ENCODE measurements at places on chromosomes 11 and 22.
A peak's percentile ranks its signal among the peaks of the same experiment; 100 is the strongest.

- DNase-seq: peak; percentile 39
These were observed 500 bp upstream of the ADSL start for GRCh38 chr22:40345815-40346184.

- DNase-seq: no peak
These were observed 24.3 kb upstream of the SMCO4 start for GRCh38 chr11:93567401-93567895.

- no peak for DNase-seq
These were observed 40.8 kb downstream of the ENTHD1 start for GRCh38 chr22:39852799-39853198.

- no peak for DNase-seq
These were observed 216.7 kb downstream of the TTC28 start for GRCh38 chr22:28462901-28463300.

DNA sequence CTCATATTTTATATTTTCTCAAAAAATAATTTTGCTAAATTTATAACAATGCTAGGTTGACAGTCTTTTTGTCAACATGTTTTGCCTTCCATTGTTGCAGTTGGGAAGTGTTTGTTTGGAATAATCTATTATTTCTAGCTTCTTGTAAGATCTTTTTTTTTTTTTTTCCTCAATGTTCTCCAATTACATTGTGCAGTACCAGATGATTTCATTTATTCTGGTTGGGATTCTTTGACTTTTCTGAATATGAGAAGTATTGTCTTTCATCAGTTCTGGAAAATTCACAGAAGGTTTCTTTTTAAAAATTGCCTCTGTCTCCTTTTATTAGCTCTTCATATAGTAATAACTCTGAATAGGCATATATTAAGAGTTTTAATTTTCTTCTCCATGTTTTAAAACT lies 245.4 kb downstream of the DYNC2H1 start:
- DNase-seq: peak; percentile 5
